ENCODE measurements at places on chromosomes 6 and 20.

DNA sequence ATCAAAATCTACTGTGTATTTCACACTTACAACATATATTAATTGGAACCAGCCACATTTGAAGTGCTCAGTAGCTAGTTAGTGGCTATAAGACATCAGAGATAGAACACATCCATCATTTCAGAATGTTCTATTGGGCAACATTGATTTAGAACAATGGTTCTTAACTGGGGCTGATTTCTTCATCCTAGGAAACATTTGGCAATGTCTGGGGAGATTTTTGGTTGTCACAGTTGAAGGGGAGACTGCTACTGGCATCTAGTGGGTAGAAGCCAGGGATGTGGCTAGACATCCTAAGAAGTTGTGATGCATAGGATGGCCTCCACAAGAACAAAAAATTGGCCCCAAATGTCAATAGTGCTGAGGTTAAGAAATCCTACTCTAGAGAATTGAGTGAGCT is 132.5 kb downstream of the OLIG3 start:
- DNase-seq, result no peak

- DNase-seq, result peak; percentile 93
Observed at GRCh38 chr6:52877168-52877567, 32.3 kb downstream of the GSTA3 start.

DNA sequence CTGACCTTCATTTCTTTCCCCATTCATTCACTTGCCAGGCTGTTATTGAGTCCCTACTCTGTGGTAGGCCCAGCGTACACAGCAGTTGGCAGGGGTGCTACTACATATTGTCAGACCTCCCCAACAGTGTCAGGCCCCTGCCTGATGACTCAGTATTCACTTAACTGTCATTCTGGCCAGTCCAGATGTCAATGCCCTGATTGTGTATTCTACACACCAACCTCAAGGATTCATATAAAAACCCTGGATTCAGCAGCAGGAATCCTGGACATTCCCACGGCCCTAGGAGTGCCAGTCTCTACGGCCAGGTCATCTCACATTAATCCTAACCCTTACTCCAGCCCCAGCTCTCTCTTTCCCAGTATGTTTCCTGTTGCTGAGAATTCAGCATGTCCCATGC is 151.5 kb downstream of the TASP1 start:
- DNase-seq, result peak; percentile 13

DNA sequence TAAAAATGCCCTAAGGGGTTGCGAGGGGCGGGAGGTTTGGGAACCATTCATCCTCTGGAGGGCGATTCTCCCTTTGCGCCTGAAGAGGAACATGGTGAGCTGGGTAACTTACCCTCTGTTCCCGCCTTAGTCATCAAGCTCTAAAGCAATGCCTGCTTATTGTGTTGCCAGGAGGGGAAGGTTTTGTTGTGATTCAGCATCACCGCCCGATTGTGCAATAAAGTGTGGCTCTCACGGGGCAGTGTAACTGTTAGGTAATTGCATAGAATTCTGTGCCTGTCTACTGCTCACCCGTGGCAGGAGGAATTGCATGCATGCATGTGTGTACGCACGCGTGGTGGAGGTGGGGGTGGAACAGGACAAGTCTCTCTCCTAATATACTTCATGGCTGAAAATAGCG is 95.5 kb upstream of the AGPAT4 start:
- DNase-seq, result peak; percentile 98

DNA sequence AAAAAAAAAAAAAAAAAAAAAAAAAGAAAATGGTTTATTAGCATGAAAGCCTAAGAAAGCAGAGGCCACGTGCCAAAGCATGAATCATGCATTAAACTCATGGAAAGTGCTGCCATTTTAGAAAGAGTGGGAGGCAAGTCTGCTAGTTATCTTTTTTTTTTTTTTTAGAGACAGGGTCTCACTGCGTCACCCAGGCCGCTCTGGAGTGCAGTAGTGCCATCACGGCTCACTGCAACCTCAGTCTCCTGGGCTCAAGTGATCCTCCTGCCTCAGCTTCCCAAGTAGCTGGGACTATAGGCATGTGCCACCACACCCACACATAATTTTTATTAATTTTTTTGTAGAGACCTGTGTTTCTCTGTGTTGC is 5.2 kb downstream of the VWA7 start:
- DNase-seq, result peak; percentile 67

- DNase-seq, result peak; percentile 99
Observed at GRCh38 chr6:140436023-140436811, 1061.8 kb upstream of the CITED2 start.

GRCh38 chr6:162706232-162706631 is 21.3 kb downstream of the PRKN start:
- DNase-seq, result no peak

DNA sequence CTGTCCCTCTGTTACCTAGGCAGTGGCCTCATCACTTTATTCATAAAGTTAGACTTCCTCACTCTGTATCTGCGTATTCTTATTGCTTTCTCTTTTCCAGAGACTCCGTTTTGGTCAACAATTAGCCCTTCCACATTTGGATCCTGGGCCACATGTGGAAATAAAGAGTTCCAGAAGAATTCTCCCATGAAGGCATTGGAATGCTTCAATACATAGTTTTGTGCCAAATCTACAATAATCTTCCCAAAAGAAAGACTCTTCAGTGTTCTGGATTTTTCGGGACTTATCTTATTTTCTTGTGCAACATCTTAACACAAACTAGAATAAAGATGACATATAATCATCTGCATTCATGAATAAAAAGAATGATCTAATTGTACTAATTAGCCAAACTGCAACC is 187.7 kb upstream of the BMP2 start:
- DNase-seq, result no peak

DNA sequence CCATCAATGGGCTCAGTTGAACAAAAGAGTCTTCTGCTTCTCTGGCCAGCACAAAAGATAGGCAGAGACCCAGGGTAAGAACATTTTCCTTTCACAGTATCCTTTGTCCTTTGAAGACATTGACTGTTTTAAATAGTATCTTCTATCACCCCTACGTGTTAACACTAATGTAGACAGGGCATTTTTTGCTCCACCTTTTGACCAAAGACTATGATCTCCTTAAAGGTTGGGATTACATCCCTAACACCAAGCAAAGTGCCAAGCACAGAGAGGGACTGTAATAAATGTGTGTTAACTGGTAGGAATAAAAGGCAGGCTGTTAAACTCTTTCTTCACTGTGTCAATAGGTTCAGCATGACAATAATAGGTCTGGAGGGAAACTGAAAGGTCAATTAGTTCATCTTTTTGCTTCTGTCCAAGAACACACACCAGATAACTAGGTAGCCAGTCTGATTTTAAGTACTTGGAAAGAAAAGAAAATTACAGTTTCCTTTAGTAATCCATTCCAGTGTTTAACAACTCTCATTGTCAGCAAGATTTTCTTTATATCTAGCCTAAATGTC is 63.6 kb upstream of the NOX3 start:
- no peak for DNase-seq

DNA sequence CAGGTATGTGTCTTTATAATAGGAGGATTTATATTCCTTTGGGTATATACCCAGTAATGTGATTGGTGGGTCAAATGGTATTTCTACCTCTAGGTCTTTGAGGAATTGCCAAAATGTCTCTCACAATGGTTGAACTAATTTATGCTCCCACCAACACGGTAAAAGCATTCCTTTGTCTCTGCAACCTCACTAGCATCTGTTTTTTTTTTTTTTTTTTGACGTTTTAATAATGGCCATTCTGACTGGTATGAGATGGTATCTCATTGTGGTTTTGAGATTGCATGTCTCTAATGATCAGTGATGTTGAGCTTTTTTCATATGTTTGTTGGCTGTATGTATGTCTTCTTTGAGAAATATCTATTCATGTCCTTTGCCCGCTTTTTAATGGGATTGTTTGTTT is 144.9 kb upstream of the RGS17 start:
- DNase-seq, result no peak

DNA sequence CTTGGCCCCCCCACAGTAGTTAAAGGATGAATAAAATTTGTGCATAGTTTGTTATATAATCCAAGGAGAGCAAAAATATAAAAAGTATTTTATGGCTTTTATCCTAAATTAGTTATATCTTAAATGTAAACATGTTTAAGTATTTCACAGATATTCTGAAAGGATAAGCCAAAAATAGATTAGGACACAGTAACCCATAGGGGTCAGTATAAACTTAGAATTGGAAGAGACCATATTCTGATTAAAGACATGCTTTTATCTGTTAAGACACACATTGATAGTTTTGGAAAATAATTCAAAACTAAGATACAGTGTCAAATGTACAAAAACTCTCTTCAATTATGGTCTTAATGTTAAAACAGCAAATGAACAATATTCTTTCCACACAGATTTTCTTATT is 4.5 kb upstream of the SERINC1 start:
- DNase-seq, result peak; percentile 35

DNA sequence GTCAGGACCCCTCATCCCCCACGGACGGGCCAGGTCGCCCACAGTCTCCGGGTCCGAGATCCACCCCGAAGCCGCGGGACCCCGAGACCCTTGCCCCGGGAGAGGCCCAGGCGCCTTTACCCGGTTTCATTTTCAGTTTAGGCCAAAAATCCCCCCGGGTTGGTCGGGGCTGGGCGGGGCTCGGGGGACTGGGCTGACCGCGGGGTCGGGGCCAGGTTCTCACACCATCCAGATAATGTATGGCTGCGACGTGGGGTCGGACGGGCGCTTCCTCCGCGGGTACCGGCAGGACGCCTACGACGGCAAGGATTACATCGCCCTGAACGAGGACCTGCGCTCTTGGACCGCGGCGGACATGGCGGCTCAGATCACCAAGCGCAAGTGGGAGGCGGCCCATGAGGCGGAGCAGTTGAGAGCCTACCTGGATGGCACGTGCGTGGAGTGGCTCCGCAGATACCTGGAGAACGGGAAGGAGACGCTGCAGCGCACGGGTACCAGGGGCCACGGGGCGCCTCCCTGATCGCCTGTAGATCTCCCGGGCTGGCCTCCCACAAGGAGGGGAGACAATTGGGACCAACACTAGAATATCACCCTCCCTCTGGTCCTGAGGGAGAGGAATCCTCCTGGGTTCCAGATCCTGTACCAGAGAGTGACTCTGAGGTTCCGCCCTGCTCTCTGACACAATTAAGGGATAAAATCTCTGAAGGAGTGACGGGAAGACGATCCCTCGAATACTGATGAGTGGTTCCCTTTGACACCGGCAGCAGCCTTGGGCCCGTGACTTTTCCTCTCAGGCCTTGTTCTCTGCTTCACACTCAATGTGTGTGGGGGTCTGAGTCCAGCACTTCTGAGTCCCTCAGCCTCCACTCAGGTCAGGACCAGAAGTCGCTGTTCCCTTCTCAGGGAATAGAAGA is 978 bp downstream of the HLA-A start:
- DNase-seq, result no peak

DNA sequence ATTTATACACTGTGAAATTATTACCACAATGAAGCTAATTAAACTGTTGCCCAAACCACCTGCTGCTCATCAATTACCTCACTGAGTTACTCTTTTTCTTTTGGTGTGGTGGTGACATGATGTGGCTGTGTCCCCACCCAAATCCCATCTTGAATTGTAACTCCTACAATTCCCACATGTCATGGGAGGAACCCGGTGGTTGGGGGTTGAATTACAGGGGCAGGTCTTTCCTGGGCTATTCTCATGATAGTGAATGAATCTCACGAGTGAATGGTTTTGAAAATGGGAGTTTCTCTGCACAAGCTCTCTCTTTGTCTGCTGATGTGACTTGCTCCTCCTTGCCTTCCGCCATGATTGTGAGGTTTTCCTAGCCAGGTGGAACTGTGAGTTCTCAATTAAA is 145.0 kb downstream of the LRRC1 start:
- no peak for DNase-seq

- no peak for DNase-seq
Observed at GRCh38 chr6:130041594-130041993, 23.2 kb downstream of the L3MBTL3 start.

- DNase-seq, result peak; percentile 86
Observed at GRCh38 chr6:100176311-100176950, 182.4 kb upstream of the MCHR2 start.
